ENCODE measurements at places on chromosomes 11 and 22.

GRCh38 chr11:46134540-46134939 lies 13.3 kb upstream of the PHF21A start:
- DNase-seq = no peak

DNA sequence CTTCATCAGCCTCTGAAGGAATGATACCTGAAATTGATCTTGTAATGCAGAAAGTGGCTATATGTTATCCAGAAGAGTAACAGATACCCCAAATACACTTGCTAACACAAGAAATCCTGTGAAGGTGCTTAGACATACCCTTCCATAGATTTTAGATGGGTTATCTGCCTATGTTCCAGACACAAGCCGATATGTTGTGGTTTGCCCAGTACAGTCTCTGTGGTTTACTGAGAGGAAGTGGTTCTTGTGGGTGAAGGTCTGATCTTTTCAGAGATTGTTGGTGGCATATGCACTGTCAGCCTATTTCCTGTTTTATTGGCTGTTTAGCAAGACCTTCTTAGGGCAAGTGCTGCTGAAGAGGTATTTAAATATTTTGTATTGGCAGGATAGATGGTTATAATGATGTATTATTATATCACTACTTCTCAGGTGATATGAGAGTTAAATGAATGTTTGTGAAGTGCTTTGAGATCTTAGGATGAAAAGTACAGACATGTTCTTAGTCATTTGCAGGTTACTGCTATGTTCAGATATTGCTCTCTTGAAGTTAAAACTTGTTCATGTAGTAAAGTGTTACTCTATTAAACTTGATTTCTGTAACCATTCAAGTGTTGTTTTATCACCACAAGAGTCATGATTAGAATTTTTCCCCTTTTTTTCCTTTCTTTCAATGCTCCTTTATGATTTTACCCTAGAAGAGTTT lies 8.2 kb downstream of the ARHGEF12 start:
- peak; percentile 15 for DNase-seq

GRCh38 chr11:866481-866880 lies 23.8 kb downstream of the TSPAN4 start:
- no peak for DNase-seq

DNA sequence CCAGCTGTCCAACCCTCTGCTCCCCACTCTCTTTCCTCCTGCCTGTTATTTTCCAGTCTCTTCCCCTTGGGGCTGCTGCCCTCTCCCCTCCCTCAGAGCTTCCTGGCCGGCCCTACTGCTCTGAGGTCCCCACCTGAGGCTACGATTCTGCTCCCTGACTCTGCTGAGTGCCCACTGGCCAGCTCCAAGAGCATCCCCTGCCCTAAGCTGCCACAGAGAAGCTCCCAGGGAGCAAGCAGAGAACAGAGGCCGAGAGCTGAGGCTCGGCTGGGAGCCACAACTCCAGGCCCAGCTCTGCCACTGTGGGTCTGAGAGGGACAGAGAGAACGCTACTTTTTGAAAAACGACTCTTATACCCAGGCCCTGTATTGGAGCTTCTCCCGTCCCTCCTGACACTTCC lies 61.1 kb downstream of the CHRDL2 start:
- DNase-seq = no peak

DNA sequence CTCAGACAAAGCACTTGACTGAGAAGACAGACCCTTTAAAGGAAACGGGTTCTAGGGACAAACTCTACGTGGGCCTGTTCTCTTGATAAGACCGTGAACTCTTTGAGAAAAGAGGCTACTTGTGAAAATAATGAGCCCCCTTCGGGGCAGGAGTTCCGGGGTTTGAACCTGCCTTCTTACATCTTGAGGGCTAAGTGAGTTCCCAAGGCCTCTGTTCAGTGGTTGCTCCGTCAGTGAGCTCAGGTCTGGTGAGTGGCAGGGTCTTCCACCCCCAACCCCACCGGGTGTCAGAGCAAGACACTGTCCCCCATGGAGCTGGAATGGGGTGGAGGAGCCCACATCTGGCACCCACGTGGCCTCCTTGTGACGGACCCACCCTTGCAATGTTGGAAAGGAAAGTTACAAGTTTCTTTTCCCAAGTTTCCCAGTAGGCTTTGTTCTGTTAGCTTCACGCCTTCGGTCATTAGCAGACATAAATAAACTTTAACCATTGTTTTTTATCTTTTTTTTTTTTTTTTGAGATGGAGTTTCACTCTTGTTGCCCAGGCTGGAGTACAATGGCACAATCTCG lies 6.3 kb upstream of the SAMM50 start:
- no peak for DNase-seq

DNA sequence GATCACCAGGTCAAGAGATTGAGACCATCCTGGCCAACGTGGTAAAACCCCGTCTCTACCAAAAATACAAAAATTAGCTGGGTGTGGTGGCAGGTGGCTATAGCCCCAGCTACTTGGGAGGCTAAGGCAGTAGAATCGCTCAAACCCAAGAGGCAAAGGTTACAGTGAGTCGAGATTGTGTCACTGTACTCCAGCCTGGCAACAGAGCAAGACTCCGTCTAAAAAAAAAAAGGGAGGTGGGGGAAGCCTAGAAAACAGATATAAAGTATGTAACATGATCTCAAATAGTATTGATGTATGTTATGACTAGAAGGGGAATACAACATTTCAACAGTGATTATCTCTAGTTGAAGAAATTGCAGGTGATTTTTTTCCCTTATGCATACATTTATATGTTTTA lies 61.4 kb downstream of the SLC1A2 start:
- no peak for DNase-seq

DNA sequence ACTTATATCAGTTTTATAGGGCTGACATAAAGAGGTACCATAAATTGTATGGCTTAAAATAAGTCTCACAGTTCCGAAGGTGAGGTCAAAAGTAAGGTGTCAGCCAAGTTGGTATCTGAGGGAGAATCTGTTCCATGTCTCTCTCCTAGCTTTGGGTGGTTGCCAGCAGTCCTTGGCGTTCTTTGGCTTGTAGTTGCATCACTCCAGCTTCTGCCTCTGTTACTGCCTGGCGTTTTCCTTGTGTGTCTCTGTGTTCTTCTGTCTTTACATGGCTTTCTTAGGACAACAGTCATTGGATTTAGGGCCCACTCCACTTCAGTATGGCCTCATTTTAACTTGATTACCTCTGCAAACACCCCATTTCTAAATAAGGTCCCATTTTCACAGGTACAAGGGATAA lies 16.7 kb downstream of the MMP7 start:
- DNase-seq = no peak

- no peak for DNase-seq
These were observed 12.2 kb upstream of the MRPL17 start for GRCh38 chr11:6695377-6695776.

GRCh38 chr11:103528046-103528445 lies 418.8 kb downstream of the DYNC2H1 start:
- DNase-seq = no peak

DNA sequence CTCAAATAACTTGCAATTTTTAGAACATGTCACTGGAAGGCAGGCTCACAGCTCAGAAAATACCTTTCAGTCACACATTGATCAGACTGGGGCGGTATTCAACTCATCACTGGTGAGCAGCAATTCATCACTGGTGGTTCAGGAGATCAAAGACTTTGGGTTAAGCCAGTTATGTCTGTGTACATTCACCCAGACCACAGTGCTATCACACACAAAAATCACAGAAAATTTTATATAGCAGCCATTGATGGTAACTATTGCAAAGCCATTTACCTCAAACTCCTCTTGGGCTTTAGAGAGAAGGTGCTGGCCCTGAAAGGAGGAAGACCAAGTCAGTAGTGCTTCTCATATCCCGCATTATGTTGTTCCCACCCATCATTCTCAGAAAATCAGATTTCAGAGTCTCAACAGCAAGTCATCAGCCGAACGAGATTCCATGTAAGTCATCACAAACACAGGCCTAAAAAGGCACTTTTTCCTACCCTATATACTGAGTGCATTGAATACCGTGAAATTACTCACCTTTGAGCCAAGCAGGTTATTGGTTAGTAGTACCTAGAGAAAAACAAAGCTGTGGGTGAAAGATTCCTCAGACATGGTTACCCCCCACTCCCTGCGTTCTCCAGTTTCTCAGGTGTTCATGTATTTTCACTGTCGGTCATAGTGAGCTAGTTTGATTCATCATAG lies 14.0 kb upstream of the WDR74 start:
- peak; percentile 41 for DNase-seq

- DNase-seq = peak; percentile 16
These were observed 36.7 kb upstream of the PLET1 start for GRCh38 chr11:112297248-112297866.

- DNase-seq = no peak
These were observed 4.2 kb downstream of the ABCC8 start for GRCh38 chr11:17472467-17472866.

GRCh38 chr11:34957206-34957605 lies 40.8 kb downstream of the PDHX start:
- no peak for DNase-seq

DNA sequence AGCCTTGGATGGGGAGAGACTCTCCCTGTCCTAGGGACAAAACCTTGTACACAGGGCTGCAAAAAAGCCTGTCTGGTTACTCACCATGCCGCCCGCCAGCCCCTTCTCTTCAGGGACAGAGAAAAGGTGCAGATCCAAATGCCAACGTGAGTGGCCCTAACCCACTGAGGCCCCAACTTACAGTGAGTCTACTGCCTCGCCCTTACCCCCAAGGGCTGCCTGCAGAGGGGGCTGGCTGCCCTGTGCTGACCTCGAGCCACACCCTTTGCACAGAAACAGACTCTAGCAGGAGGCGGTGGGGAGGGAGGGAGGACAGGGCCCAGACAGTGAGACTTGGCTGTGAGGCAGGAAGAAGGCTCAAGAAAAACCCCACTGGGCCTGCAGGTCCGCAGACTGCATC lies 13.6 kb upstream of the CHST1 start:
- DNase-seq = no peak
